ENCODE measurements at places on chromosomes 7 and 10.

DNA sequence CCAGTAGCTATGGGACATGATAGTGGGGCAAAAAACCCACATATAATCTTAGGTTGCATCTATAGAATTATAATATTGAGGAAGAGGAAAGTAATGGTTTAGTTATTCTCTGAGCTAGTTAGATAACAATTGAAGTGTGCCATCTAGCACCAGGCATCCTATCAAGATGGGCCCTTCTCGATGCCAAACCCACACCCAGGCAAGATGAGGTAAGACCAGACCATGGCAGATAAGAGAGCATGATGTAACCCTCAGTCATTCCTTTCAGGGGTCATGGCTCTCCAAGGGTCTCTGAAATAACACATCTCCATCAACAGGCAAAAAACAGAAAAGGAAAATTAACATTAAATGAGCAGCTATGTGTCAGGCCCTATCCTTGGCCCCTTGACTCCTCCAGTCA, 128.7 kb downstream of the SH3PXD2A start:
- DNase-seq = no peak

DNA sequence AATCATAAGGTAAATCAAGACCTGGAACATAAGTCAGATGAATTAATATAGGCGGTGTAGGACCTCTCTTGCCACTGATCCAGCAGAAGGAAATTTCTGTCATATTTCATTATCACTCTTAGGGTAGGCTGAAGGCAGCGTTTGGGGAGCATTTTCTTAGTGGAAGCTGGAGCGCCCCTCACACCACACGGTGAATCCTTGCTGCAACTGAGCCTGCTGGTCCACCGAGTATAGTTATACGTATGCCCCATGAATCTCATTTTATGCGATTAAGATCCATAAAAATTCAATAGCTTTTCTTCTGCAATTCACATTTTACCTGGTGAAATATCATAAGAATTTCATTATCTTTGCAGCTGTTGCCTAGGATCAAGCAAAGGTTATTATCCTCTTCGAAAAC, 19.6 kb downstream of the EBF3 start:
- no peak for DNase-seq

GRCh38 chr7:134593530-134594392, 44.9 kb downstream of the AKR1B15 start:
- peak; percentile 78 for DNase-seq

DNA sequence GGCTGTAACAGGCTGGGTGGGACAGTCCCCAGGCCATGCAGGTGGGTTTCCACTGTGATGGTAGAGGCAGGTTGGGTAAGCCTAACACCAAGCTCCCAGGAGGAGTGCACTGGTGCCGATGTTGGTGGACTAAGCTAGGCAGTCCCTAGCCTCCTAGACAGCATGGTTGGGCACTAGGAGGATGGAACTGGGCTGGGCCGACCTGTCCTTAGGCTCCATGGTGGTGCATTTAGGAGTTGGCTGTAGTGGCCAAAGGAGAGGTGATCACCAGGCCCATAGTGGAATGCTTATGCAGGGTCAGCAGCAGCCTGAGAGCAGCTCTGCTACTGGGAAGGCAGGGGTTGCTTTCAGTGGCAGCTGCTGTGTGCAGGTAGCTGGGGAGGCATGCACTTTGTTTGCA, 247.7 kb upstream of the CNTNAP2 start:
- no peak for DNase-seq

DNA sequence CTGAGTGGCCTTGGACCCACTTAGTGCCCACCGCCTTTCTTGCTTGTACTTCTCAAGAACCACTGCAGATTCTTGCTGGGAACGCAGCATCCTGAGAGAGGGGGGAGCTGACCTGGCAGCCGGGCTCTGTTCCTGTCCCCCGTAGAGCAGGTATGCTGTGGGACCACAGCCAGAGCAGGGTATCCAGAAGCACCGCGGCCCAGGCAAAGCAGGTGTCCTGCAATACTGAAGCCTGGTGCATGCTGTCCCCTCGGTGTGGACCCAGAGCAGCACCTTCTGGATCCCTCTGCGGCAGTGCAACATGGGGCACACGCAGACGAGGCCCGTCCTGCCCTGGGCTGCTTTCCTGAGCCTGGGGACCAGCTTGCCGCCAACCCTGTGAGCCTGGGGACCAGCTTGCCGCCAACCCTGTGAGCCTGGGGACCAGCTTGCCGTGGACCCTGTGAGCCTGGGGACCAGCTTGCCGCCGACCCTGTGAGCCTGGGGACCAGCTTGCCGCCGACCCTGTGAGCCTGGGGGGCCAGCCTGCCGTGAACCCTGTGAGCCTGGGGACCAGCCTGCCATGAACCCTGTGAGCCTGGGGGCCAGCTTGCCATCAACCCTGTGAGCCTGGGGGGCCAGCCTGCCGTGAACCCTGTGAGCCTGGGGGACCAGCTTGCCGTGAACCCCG, 60.9 kb upstream of the ADGRA1 start:
- DNase-seq = no peak

DNA sequence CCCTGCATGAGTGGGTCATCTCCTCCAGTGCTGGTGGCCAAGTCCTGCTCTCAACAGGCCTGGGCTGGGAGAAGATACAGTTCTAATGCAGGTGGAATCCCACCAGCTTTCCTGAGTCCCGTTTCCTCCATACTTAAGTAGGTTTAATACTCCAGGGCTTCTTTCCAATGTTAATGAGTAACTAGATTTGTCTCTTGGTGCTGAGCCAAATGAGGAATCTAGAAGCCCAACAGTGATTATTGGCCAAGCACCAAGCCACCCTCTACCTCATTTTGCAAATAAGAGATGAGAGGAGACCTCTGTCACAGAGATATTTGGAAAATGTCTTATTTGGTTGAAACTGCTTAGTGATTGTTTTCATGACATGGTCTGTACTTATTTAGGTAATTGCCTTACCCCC, 37.1 kb downstream of the STARD3NL start:
- DNase-seq = no peak

- DNase-seq = no peak
Measured at GRCh38 chr10:29648114-29648982, 13.6 kb upstream of the SVIL start.

GRCh38 chr10:82277591-82277990, 402.6 kb downstream of the NRG3 start:
- DNase-seq = no peak

GRCh38 chr7:153473185-153473584, 579.0 kb upstream of the DPP6 start:
- no peak for DNase-seq

DNA sequence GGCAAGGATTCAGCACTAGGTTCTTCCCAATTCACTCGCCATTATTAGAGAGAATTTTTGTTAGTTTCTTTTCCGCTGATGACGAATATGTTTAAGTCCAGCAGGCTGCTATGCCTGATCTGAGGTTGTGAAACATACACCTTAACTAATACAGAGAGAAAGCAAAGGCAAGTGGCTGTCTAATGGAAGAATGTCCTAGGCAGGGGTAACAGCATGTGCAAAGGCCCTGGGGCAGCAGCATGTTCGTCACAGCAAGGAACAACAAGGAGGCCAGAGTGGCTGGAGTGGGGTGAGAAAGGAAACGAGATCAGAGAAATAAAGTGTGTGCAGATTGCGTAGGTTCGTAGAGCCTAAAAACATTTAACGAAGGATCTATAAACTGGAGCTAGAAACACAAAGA, 35.4 kb upstream of the CCDC7 start:
- no peak for DNase-seq

GRCh38 chr7:143145-143751, 49.1 kb upstream of the FAM20C start:
- no peak for DNase-seq

- DNase-seq = no peak
Measured at GRCh38 chr7:7798510-7798909, 80.1 kb upstream of the RPA3 start.

- DNase-seq = no peak
Measured at GRCh38 chr10:72043016-72043834, 45.1 kb downstream of the SPOCK2 start.

DNA sequence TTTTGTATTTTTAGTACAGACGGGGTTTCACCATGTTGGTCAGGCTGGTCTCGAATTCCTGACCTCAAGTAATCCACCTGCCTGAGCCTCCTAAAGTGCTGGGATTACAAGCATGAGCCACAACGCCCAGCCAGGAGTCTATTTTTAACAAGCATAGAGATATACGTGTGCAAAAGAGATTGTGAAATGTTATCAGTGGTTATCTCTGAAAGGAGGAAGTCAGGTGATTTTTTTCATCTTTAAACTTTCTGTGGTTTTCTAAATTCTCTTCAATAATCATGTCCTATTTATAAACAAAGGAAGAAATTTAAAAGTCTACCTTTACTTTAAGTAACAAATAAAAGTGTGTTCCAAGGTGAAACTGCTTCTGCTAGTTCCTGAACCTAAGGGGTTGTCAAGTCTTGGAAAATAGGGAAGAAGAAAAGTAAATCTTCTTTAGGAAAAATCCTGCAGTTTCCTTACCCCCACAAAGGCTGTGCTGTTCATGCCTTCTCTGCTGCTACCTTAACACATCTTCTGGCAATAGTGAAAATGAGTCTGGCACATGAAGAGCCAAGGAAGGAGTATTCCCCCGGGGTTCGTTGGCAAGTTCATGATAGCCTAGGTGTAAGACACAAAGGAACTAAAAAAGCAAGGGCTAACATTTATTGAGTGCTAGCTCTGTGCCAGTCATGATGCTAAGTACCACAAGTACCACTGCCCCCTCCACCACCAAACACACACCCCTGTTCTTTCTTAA, 51.1 kb downstream of the CYP26A1 start:
- DNase-seq = no peak

- no peak for DNase-seq
Measured at GRCh38 chr10:76036962-76037361, 605.5 kb downstream of the LRMDA start.

GRCh38 chr10:29595636-29596225, 39.0 kb downstream of the SVIL start:
- DNase-seq = no peak

GRCh38 chr7:94252971-94253370, 141.7 kb upstream of the COL1A2 start:
- DNase-seq = no peak

Measured in ureter (tissue), 1 donor.